ENCODE measurements at places on chromosomes 5 and 9.

DNA sequence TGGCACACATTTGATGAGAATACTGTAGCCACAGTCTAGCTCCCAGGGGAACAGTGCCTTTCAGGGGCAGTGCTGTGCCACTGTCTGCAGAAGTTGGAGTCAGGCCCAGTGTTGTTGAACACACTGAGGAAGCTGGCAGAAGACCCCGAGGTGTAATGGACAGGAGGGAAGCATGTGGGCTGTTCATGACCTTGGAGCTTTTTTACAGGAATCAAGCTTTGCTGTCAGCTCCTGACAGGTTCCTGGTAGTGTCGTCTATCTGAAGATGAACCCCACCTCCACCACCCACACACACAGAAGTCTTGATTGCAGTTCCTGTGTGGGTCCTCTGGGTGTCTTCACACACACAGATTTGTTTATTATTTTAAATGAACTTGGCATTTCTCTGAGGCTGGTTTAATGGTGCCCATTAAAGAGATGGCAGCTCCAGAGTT lies 40.3 kb upstream of the TNFAIP8 start:
- DNase-seq, result peak; percentile 63

DNA sequence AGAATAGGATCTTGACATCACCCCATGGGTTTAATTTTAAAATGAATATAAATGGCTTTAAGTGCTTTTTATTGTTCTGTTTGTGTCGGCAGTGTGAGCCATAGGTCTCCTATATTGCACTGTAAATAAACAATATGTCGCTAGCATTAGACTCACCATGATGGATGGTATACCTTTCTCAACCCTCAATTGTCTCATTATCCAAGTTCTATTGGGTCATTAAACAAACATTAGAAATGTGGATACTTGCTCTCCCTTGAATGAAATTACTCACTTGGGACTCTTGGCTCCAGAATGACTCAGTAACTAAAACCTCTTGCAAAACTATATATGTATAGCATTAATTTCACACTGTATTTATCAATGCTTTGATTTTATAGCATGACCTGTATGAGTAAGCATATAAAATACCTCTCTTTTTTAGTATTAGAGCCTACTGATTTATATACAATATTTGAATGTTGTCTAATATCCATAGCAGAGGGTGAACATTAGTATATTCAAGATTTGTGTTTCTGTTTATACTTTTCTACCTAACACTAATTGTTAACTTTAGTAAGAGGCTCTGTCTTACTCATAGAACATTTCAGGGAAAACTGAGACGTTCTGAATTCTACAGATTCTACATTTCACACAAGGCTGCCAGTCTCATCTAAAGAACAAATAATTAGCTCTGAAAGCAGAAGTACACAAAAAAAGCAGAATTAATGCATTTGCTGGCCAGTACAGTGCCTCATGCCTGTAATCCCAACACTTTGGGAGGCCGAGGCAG lies 303.8 kb upstream of the PRR16 start:
- DNase-seq, result no peak

GRCh38 chr9:99154356-99154755 lies 49.4 kb downstream of the TGFBR1 start:
- no peak for DNase-seq

DNA sequence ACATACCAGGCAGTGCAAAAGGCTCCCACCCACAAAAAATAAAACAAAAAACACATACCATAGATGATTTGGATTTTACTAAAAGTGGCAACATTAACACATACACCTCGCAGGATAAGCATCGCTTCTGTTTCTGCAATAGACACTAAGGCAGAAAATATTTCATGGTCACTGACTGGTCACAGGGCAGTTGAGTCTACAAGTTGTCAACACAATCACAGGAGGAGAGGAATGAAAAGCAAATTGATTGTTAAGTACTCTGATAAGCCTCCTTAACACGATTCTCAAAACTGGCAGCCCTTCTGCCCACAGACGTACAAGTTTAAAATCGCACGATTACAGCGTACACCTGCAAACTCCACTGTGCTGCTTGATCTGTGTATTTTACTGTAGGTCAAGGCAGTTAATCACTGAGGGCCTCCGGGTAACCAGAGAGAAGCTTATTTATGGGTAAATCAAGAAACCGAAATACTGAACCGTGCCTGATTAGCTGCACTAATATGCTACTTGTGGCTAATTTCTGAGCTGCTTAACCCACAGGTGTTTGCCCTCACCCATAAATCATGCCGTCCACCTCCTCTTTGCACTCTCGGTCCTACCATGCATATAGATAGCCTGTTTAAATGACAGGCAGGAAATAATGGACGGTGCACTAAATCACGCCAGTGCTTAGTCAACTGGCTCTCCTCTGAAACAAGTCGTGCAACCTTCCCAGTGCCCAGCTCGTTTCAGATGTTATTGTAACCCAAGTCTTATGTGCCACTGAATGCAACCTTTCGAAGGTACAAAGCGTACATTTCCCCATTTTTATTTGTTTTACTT lies 659.4 kb upstream of the ADAMTS16 start:
- DNase-seq, result no peak
